Stimulated activated CD4-positive, alpha-beta T cell treated with anti-CD3 and anti-CD28 coated beads, Interleukin-15, amount 100 ng/mL, for 1 hour (primary cell): ENCODE measurements at places on chromosomes 4 and X.

DNA sequence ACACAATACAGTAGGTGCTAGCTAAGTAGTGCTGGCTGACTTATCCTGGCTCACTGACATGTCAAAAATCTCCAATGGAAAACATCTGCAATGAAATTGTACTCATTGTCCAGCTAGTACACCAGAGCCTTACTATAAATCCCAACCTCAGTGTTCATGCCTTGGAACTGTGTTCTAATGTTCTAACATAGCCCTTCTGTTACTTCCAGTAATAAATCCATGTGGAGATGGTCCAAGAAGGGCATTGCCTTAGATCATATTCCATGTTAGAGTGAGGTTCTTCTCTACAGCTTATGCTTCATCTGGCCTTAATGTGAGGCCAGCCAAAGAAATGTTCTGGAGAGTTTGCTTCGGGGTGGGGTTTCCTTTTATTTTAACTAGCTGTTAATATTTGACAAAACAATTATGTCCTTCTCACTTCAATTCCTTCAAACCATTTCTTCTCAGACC lies 25.1 kb downstream of the ENOX2 start:
- no peak for DNase-seq

- no peak for DNase-seq
Measured at GRCh38 chr4:19689511-19689910, 562.2 kb upstream of the SLIT2 start.

DNA sequence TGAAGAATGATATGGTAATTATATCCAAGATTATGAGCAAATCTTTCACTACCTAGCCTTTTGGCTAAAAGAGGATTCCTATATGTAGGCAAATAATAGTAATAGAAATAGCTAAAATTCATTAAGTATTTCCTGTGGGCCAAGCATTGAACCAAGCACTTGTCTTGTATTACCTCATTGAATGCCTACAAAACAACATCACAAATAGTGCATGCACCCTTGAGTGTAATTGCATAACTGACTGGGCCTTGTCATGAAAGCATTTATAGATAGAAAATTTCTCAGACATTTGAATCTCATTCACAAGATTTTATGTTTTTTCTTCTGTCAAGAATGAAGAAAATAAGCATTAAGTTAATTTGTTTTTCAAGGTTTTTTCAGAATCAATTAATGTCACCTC lies 3.9 kb upstream of the HPGDS start:
- DNase-seq = no peak

- DNase-seq = no peak
Measured at GRCh38 chr4:123127218-123127617, 204.8 kb upstream of the NUDT6 start.

GRCh38 chr4:47913330-47913729 lies 1.1 kb downstream of the NFXL1 start:
- no peak for DNase-seq

DNA sequence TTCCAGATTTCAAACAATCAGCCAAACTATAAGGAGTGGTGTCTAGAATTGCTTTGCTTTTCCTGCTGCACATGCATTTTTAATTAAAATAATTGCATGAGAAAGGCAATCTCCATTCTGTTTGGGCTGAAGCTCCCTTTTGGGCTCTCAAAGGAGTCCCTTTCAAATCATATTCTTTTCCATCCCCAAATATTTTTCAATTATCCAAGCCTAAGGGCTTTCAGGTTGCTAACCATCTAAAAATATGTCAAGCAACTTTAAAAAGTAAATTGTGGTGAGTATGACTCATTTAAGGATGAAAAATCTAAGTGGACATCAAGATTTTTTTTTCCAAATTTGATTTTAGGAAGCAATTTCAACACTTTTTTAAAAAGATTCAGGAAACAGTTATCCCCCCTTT lies 28.4 kb downstream of the PIR start:
- no peak for DNase-seq

GRCh38 chr4:184688447-184688846 lies 38.9 kb downstream of the PRIMPOL start:
- DNase-seq = no peak
